ENCODE measurements at places on chromosomes 6 and 20.
A peak's percentile ranks its signal among the peaks of the same experiment; 100 is the strongest.

DNA sequence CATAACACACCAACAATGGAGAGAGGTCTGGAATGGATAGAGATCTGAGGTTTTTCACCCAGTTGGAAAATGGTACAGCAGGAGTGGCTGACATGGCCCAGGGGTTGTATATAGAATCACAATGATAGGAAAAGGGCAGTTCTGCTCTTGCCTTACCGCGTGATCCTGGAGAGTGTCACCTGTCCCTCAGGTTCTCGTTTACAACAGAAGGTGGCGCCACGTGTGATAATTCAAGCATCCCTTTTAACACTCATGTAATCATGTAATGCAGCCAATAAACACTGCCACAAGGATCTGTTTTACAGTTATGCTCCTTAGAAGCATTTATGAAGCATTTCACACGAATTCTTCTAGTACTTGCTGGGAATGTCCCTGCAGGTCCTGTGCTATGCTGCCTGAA lies 12.9 kb upstream of the WFDC2 start:
- DNase-seq = no peak
- no peaks in the 10 kb centered on the region for H3K27me3 ChIP-seq
- H3K4me3 ChIP-seq = no peak overlapping the region
- H3K4me1 ChIP-seq = no peaks in the 10 kb centered on the region
- H3K36me3 ChIP-seq = no peaks in the 10 kb centered on the region

DNA sequence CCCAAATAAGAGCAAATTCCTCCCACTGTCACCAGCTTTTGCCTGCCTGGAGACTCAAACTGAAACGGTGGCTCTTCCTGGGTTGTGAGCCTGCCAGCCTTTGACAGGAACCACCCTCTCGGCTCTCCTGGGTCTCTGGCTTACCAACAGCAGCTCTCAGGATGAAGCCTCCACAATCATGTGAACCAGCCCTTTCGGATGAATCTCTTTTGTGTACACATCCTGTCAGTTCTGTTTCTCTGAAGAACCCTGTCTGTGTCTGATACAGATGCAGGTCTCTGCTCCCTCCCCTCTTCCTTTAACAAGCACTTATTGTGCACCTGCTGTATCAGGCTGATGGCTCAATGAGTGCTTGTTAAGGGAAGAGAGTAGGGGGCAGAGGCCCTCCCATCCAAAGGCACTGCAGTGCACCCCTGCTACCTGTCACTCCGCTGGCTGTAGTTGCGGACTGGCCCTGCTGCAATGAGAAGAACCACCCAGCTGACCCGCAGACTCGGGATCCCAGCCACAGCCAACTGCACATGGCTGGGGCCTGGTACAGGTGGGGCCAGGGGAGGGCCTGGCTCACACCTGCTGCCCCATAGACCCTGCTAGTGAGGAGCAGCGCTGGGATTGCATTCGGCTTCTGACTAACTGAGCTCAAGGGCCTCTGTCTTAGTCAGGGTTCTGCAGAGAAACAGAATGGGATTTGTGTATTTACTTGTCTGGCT lies 120.1 kb upstream of the PMEPA1 start:
- DNase-seq = no peak
- no peak overlapping the region for H3K27ac ChIP-seq
- no peaks in the 10 kb centered on the region for H3K27me3 ChIP-seq
- no peaks in the 10 kb centered on the region for H3K4me1 ChIP-seq

GRCh38 chr6:72733045-72733444 lies 111.2 kb downstream of the KCNQ5 start:
- DNase-seq = no peak
- H3K4me1 ChIP-seq = no peaks in the 10 kb centered on the region
- no peaks in the 10 kb centered on the region for H3K36me3 ChIP-seq
- no peak overlapping the region for H3K4me3 ChIP-seq
- no peak overlapping the region for H3K27ac ChIP-seq

- no peak for DNase-seq
- no peaks in the 10 kb centered on the region for H3K4me1 ChIP-seq
Observed at GRCh38 chr20:44805979-44806620, 4.2 kb downstream of the RIMS4 start.

GRCh38 chr6:6537488-6538260 lies 50.8 kb upstream of the LY86 start:
- no peaks in the 10 kb centered on the region for H3K36me3 ChIP-seq
- H3K27me3 ChIP-seq = peaks cover 7% of the 10 kb centered on the region
- H3K27ac ChIP-seq = no peak overlapping the region
- no peak for DNase-seq
- H3K4me1 ChIP-seq = no peaks in the 10 kb centered on the region
- H3K4me3 ChIP-seq = no peak overlapping the region

GRCh38 chr20:1225783-1226654 lies at the start of gene RAD21L1:
RAD21L1 (plus strand) TSS chr20:1226044; CDS start chr20:1228454, 2,410 bp downstream.
- H3K36me3 ChIP-seq = no peaks in the 10 kb centered on the region
- H3K27ac ChIP-seq = peak within 1 kb of the TSS; percentile 14
- H3K4me1 ChIP-seq = peaks cover 16% of the 10 kb centered on the region
- peaks cover 29% of the 10 kb centered on the region for H3K27me3 ChIP-seq
- H3K4me3 ChIP-seq = peak within 1 kb of the TSS; percentile 64

GRCh38 chr20:57611586-57612311 lies 8.5 kb downstream of the ZBP1 start:
- DNase-seq = no peak
- no peaks in the 10 kb centered on the region for H3K27me3 ChIP-seq
- no peak overlapping the region for H3K27ac ChIP-seq

GRCh38 chr6:23465912-23466311 lies 660.1 kb upstream of the NRSN1 start:
- no peaks in the 10 kb centered on the region for H3K36me3 ChIP-seq
- no peak for DNase-seq
- H3K4me1 ChIP-seq = no peaks in the 10 kb centered on the region
- H3K4me3 ChIP-seq = no peak overlapping the region

GRCh38 chr6:17725083-17725482 lies 18.4 kb upstream of the NUP153 start:
- H3K27me3 ChIP-seq = no peaks in the 10 kb centered on the region
- no peak overlapping the region for H3K4me3 ChIP-seq
- no peak for DNase-seq
- H3K36me3 ChIP-seq = no peaks in the 10 kb centered on the region
- H3K27ac ChIP-seq = no peak overlapping the region
- H3K4me1 ChIP-seq = no peaks in the 10 kb centered on the region

DNA sequence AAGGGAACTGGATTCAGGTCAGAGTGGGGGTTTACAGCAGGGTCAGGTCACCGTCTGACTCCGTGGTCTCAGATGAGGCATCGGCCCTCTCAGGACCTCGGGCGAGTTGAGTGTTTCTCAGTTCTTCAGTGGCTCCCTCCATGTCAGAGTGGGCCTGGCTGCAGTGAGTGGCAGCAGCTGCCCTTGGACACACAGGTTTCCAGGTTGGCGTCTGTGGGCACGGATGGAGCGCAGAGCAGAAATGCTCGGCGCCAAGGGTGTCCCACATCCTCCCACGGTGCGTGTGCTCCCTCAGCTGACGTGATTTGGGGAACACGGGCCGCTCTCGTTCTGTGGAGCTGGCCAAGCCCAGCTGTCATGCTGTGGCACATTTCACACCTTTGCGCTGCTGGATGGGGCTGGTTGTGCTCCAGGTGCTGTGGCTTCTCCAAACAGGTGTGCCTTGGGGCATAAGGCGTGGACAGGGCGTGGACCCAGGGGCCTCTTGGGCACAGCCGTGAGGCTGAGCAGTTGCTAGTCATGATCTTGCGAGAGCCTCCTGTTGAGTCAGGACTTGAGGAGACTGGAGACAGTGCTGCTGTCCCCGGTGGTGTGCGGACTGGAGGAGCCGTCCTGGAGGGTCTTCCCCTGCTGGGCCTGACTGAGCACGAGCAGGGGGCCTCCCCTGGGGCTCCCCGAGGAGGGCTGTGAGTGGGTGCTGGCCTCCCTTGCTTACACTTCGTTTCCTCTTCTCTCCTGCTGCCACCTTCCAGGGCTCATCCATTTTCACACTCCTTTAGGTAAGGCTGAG lies 9.5 kb upstream of the DNAJC5 start:
- peaks cover 53% of the 10 kb centered on the region for H3K36me3 ChIP-seq
- no peak overlapping the region for H3K4me3 ChIP-seq
- DNase-seq = no peak
- no peak overlapping the region for H3K27ac ChIP-seq

DNA sequence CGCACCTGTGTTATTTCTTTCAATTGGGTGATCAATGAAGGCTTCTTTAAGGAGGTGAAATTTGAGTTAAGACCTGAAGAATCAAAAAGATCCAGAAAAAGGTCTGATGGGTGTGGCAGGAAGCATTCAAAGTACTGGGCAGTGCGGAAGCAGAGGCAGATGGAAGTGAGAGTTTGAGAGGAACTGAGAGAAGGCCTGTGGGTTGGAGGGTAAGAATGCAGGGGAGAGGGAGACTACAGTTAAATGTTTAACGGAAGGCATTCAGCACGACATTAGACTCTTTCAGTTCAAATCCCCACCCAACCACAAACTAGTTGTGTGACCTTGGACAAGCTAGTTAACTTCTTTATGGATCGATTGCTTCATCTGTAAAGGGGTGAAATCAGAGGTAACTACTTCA lies 50.5 kb upstream of the GCM1 start:
- H3K4me3 ChIP-seq = no peak overlapping the region
- H3K27me3 ChIP-seq = no peaks in the 10 kb centered on the region
- no peaks in the 10 kb centered on the region for H3K36me3 ChIP-seq
- no peaks in the 10 kb centered on the region for H3K4me1 ChIP-seq
- no peak overlapping the region for H3K27ac ChIP-seq

GRCh38 chr6:85360794-85361642 lies 88.9 kb upstream of the NT5E start:
- no peaks in the 10 kb centered on the region for H3K4me1 ChIP-seq
- no peak overlapping the region for H3K27ac ChIP-seq
- no peak for DNase-seq
- no peak overlapping the region for H3K4me3 ChIP-seq
- H3K36me3 ChIP-seq = no peaks in the 10 kb centered on the region

- no peaks in the 10 kb centered on the region for H3K36me3 ChIP-seq
- no peak for DNase-seq
- H3K4me3 ChIP-seq = no peak overlapping the region
- peaks cover 2% of the 10 kb centered on the region for H3K27me3 ChIP-seq
- H3K4me1 ChIP-seq = no peaks in the 10 kb centered on the region
Observed at GRCh38 chr20:60039526-60039925, 81.3 kb downstream of the CDH26 start.

GRCh38 chr6:8023638-8024037 lies 40.6 kb downstream of the BLOC1S5 start:
- H3K27ac ChIP-seq = no peak overlapping the region
- H3K27me3 ChIP-seq = no peaks in the 10 kb centered on the region
- H3K4me3 ChIP-seq = no peak overlapping the region
- H3K4me1 ChIP-seq = no peaks in the 10 kb centered on the region
- peaks cover 17% of the 10 kb centered on the region for H3K36me3 ChIP-seq
- DNase-seq = no peak

DNA sequence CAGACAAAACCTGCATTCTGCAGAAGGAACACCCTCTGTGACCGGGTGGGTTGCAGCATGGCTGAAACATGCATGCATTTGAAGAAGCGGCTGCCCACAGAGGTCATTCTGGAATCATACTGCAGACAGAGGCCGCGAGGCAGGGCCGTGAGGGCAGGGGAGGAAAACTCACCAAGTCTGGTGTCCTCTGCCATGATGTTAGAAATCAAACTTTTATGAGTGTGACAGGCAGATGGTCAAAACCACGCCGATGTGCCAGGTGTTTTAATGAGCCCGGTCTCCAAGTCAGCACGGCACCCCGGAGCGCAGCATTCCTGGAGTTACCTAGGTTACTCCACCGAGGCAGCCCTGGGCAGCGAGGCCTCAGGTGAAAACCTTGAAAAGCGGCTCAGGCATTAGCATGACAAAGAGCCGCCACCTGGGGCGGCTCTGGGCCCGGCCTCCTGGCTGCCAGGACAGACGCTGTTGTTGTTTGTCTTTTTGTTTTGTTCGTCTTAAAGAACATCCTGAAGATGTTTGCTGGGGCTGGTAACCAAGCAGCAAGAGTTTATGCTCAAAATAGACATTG lies 255.6 kb downstream of the ERMARD start:
- H3K36me3 ChIP-seq = no peaks in the 10 kb centered on the region
- no peak overlapping the region for H3K27ac ChIP-seq
- no peak overlapping the region for H3K4me3 ChIP-seq
- no peaks in the 10 kb centered on the region for H3K4me1 ChIP-seq

GRCh38 chr6:75609639-75610590 lies 8.2 kb downstream of the SENP6 start:
- H3K27me3 ChIP-seq = no peaks in the 10 kb centered on the region
- no peaks in the 10 kb centered on the region for H3K36me3 ChIP-seq
- no peak for DNase-seq
- peak overlapping the region; percentile 4 for H3K4me3 ChIP-seq
- H3K4me1 ChIP-seq = peaks cover 66% of the 10 kb centered on the region
- no peak overlapping the region for H3K27ac ChIP-seq

GRCh38 chr20:19813846-19814640 lies 56.0 kb downstream of the RIN2 start:
- H3K36me3 ChIP-seq = no peaks in the 10 kb centered on the region
- H3K4me3 ChIP-seq = no peak overlapping the region
- peaks cover 3% of the 10 kb centered on the region for H3K27me3 ChIP-seq
- no peak overlapping the region for H3K27ac ChIP-seq
- no peaks in the 10 kb centered on the region for H3K4me1 ChIP-seq

DNA sequence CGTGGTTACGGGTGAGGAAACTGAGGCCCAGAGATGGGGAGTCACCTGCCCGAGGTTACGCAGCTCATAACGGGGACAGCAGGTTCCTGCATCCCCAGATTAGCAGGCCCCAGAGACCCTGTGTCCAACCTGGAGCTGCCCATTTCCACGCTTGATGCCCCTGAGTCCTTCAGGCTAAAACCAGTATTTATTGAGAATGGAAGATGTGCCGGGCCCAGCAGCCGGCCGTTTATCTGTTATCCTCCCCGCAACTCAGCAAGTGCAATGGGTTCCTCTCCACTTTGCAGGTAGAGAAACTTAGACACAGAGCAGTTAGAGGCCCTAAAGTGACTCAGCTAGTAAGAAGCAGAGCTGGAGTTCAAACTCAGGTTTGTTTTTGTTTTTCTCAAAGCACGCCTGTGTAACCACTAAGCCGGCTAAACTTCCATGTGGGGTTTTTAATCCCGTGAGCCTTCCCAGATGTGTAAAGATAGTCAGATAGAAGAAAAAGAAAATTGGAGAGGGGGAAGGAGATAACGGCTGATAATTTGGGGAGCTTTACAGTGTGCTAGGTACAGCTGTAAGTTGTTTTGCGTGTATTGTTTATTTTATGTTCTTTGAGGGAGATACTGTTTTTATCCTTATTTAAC lies 775 bp downstream of the PFDN4 start:
- no peak for DNase-seq
- H3K27ac ChIP-seq = peak overlapping the region; percentile 87
- H3K27me3 ChIP-seq = no peaks in the 10 kb centered on the region

- DNase-seq = no peak
- H3K27ac ChIP-seq = no peak overlapping the region
- H3K36me3 ChIP-seq = no peaks in the 10 kb centered on the region
- H3K27me3 ChIP-seq = no peaks in the 10 kb centered on the region
- H3K4me1 ChIP-seq = no peaks in the 10 kb centered on the region
Observed at GRCh38 chr20:20763650-20764049, 51.2 kb upstream of the RALGAPA2 start.

DNA sequence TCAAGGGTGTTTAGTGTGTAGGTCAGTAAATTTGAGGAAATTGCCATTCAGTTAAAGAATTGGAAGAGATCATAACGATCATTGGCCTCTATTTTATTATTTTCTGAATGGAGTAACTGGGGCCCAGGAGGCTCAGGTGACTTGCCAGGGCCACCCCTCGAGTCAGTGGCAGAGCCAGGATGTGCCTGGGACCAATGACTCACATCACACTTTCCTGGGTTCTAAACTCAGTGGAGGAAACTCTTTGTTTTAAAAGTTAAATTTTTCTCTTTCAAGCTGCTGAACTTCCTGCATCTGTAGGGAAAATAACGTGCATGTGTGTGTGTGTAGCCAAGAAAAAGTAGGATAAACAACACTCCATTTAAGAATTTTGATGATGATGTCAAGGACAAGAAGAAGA lies 135.5 kb downstream of the MYLK4 start:
- no peaks in the 10 kb centered on the region for H3K4me1 ChIP-seq
- no peaks in the 10 kb centered on the region for H3K36me3 ChIP-seq
- no peak overlapping the region for H3K27ac ChIP-seq
- H3K27me3 ChIP-seq = peaks cover 8% of the 10 kb centered on the region
